ENCODE measurements at places on chromosomes 7 and 10.

GRCh38 chr10:98403812-98404504 lies 11.0 kb downstream of the PYROXD2 start:
- DNase-seq: no peak

- DNase-seq: no peak
These were observed 68.8 kb upstream of the DNAJB6 start for GRCh38 chr7:157267956-157268355.

- no peak for DNase-seq
These were observed 278.5 kb upstream of the NPY start for GRCh38 chr7:24005517-24005916.

DNA sequence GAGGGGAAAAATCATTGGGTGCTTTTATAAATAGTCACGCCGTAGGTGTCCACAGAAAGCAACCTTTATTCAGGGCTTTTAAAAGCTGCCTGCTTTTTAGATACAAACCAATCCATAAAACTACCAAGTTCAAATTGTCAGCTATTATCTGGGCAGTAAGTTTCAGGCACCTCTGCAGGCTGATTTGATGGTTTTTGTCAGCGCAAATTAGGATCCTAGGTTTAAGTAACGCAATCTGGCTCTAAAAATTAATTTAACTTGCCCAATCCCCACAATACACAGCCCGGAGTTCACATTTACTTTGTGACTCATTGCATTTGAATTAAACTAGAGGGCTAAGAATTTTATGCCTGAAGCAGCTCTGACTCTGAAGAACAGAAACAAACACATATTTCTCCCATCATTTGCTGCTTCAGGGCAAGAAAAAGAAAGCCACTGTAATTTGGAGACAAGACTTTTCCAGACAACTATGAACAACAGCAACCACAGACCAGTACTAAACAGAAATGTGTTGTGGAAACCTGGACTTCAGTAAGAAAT lies 43.3 kb downstream of the NRP1 start:
- no peak for DNase-seq

DNA sequence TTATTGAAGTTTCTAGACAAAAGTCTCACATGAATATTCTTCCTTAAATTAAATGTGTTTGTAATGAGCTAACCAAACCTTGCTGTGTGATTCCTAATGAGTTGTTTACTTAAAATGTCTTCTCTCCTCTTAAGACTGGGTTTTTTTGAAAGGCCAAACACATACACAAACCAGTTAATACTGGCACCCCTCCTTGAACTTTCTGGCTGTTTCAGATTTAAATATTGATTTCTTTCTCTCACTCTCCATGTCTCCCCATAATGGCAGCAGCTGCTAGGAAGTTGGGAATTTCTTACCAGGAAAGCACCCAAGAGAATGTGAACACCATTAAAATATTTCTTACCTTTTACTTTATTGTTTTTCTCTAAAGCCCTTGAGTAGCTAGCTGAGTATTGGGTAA lies 11.4 kb upstream of the PTN start:
- no peak for DNase-seq

GRCh38 chr7:155753446-155753965 lies 58.8 kb downstream of the SHH start:
- DNase-seq: no peak

GRCh38 chr10:110414548-110415309 lies 83.0 kb upstream of the DUSP5 start:
- peak; percentile 90 for DNase-seq

DNA sequence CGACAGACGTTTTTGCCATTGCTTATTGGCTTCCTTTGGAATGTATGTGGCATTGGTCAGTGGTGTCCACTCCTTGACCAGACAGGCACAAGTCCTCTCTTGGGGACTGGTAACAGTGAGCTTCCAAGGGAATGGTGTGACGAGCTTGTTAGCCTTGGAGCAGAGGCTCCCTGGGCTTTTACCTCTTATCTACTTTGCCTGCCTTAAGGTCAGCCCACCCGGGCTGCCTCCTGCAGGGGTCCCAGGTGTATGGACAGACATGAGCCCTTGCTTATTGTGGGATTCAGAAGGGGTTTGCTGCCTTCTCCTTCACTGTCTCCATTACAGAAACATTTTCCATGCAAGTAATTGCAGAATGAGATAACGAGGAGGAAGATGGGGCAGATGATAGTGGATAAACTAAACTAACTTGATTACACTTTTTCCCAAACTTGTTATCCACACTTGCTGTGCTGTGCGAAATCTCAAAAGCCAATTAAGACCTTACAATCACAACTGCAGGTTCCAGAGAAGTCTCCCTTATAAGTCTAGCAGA lies 29.7 kb downstream of the PLPP4 start:
- DNase-seq: no peak

- no peak for DNase-seq
These were observed 17.0 kb downstream of the ZDHHC6 start for GRCh38 chr10:112429654-112430230.

GRCh38 chr10:108003061-108003460 lies 838.6 kb upstream of the SORCS1 start:
- DNase-seq: no peak

GRCh38 chr10:21285742-21286331 lies 239.6 kb downstream of the SKIDA1 start:
- no peak for DNase-seq

- no peak for DNase-seq
These were observed 255.7 kb upstream of the PPP2R2D start for GRCh38 chr10:131644864-131645658.

All from effector memory CD8-positive, alpha-beta T cell (primary cell).